Cortex of kidney (tissue), 1 donor: ENCODE measurements at places on chromosomes 3 and 15.

GRCh38 chr3:171480526-171480925 is 20.3 kb upstream of the TNIK start:
- DNase-seq = no peak

GRCh38 chr15:88196961-88197360 is 59.6 kb downstream of the NTRK3 start:
- DNase-seq = no peak

GRCh38 chr3:72520690-72521308 is 327.4 kb downstream of the SHQ1 start:
- DNase-seq = no peak

- no peak for DNase-seq
Measured at GRCh38 chr3:161409069-161409468, 37.8 kb upstream of the SPTSSB start.

DNA sequence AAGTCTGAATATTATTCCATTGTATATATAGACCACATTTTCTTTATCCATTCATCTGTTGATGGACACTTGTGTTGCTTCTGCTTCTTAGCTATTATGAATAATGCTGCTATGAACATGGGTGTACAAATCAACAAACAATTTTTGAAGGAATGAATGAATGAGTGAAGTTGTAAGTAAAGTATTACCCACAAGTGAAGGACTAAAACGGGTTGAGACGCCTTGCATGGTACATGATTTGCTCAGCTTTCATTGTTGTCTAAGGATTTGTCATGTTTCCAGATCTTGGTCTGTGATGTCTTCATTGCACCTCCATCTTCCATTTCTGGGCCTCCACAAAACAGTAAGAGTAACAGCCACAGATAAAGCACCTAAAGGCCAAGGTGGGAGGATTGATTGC is 20.5 kb downstream of the IFT122 start:
- no peak for DNase-seq

DNA sequence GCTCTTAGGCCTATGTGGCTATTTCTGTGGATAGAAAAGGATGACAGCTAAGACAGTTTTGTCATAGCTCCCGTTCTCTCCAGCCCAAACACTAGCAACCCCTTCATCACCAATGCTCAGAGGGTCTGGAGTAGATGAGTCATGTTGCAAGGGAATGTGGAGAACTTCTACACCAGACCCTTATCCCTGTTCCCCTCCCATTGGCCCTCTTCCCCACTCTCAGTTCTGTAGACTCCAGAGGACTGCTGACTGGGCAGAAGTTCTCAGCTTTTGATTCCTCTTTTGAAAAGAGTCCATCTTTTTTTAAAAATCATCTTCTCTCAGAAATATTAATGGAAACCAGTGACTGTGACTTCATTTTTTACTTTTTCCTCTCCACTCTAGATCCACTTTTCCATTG is 2.4 kb upstream of the MYZAP start:
- no peak for DNase-seq

- DNase-seq = no peak
Measured at GRCh38 chr3:8524656-8525399, 23.2 kb downstream of the LMCD1 start.

GRCh38 chr15:65085990-65086679 is 9.6 kb downstream of the KBTBD13 start:
- no peak for DNase-seq

GRCh38 chr3:188471723-188472122 is 317.8 kb downstream of the LPP start:
- no peak for DNase-seq

DNA sequence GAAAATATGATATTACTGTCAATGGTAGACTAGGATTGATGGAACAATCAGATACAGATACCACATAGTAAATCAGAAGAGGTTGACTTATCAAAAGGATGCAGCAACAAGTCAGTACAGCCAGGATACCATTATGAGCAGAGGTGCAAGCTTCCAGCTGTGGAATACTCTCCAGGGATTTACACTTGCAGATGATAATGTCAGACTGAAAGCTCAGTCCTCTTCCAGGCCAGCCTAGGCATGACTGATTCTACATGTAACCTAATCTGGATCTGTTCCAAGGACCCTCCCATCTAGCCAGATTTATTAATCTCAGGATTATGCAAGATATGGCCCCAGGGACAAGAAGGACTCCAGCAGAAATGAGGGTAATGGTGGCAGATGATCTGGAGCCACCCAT is 8.2 kb downstream of the FILIP1L start:
- no peak for DNase-seq

- no peak for DNase-seq
Measured at GRCh38 chr3:132623646-132624045, 26.6 kb downstream of the ACKR4 start.

DNA sequence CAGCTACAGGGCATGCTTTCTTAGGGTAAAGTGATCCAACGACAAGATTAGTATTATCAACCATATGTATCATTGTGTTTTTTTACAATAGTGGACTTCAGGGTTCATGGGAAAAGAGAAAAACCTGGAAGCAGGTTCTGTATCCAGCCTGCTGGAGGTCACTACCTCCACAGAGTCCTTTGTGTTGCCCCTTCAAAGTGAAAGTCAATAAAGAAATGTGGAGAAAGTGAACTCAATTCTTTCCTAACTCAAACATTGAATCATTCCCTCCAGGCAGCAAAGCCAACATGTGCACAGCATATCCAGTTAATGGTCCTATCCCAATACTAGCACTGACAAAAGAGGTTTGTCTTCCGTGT is 45.4 kb downstream of the FGF7 start:
- no peak for DNase-seq

DNA sequence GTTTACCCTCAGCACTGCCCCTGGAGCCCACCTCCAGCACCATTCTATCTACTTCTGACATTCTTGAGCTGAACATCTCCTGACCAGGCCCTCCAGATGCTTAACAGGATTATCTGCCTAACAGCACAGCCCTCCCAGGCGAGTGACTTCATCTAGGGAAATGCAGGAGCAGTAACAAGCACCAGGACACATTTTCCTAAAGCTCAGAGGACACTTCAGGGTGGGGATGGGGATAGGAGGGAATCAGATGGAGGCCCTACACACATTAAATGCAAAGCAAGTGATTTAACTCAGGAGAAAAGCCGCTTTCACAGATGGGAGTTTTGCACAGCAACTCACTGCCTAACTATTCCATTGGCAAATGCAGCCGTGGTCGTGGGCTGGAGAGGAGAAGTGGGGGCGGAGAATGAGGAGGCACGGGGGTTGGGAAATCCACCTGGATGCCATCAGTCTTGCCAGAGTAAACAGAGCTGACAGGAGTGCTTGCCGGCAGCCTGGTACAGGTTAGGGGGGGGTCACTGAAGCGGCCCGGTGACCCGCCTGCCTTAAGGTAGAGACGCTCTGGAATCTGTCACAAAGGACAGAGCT is 21.3 kb upstream of the BNC1 start:
- no peak for DNase-seq

- DNase-seq = no peak
Measured at GRCh38 chr3:83769791-83770663, 1188.8 kb upstream of the CADM2 start.

GRCh38 chr15:95825671-95826411 is 504.7 kb upstream of the NR2F2 start:
- no peak for DNase-seq

- DNase-seq = no peak
Measured at GRCh38 chr3:52930748-52931147, 33.4 kb upstream of the STIMATE start.

GRCh38 chr3:66338927-66339326 is 118.1 kb downstream of the SLC25A26 start:
- no peak for DNase-seq

DNA sequence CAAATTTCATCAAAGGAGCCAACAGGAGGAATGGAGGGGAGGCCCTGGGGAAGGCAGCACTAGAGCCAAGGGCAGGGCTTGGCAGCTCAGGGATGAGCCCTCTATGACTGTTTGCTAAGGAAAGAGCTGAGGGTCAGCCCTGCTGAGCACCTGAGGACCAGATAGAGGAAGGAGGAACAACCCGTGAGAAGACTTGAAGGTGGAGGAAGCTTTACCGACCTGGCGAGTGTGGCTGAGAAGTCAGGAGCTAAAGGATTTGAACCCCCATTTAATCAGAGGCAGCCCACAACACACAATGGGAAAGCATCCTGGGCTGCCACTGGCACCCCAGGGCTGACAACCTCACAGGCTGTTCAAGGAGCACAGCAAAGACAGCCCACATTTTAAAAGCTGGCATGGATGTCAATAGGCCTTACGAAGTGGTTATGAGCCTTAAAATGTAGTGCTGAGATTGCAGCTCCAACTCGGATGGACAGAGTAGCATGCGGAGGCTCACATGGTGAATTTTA is 20.7 kb upstream of the LRRC2 start:
- no peak for DNase-seq

DNA sequence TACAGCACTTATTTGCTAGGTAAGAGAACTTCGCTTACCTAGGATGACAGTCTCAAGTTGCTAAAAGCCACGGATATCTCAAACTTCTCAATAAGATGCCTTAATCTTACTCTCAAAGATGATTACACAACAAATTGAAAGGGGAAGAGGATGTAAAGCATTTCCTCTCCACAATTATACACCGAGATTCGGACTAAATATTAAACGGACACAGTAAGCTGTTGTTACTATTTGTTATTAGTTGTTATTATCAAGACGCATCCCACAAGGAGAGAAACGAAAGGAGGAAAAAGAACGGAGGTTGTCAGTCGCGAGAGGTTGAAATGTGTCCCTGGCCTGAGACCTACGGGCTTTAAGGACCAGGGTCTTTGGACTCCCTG is 660 bp downstream of the ZNF106 start:
- DNase-seq = no peak

DNA sequence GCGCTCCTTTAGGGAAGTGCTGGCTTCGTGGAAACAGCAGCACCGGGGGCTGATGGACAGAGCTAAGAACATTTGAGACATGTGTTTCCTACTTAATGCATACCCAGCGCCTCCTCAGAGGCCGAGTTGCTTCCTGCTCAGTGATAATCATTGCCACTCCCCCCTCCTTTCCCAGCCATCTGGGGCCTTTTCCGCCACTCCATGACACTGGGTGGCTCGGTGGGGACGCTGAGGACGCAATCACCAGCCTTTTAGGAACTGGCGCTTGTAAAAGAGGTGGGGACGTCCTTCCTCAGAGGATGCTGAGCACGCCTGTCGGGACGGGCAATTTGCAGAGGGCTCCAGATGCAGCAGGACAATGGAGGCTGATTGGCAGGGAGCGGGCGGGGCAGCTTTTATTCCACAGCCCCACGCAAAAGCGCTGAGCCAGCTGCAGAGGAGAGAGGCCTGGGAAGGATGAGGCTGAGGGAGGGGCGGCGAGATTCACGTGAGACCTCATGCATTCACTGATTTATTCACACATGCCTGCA is 22.2 kb upstream of the IQSEC1 start:
- no peak for DNase-seq

- no peak for DNase-seq
Measured at GRCh38 chr3:53671961-53672299, 174.3 kb downstream of the CHDH start.

DNA sequence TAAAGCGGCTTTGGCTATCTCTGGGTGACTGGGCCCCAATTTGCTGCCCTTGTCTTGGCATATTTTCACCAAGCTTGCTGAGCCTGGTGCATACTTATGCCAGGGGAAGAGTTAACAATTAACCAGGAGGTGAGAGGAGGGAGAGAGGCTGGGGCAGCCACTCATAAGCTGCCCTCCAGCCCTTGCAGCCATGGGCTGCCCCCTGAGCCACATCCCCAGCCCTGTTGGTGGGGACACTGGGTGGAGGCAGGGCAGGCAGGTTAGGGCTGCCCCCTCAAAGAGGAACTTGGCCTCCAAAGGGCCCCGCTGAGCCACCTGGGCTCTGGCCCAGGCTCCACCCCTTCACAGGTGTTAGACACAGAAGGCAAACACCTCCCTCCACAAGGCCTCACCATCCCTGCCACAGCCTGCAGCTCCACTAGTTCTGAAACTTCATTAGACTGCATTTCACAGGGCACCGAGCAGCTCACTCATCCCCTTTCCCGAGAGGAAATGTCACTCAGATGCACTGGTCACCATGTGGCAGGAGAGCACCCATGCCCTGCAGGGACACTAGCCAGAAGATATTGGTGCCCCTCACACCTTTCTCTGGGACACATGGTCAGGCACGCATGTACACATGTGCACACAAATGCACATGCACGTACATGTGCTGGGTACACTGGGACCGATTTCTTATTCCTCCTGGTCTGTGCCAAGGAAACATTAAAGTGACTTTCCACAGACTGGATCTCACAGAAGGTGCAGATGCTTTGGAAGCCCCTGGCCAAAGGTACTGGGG is 20.2 kb downstream of the AMOTL2 start:
- no peak for DNase-seq

GRCh38 chr15:96802611-96803255 is 472.2 kb downstream of the NR2F2 start:
- no peak for DNase-seq

GRCh38 chr15:70250208-70251201 is 152.8 kb upstream of the TLE3 start:
- DNase-seq = no peak

- DNase-seq = no peak
Measured at GRCh38 chr15:59444081-59444835, 6.3 kb downstream of the FAM81A start.

GRCh38 chr15:99123713-99124451 is 19.0 kb downstream of the SYNM start:
- no peak for DNase-seq

- no peak for DNase-seq
Measured at GRCh38 chr15:40955930-40956540, 2.8 kb downstream of the CHAC1 start.

GRCh38 chr3:46266598-46266997 is 24.3 kb downstream of the CCR3 start:
- DNase-seq = no peak

GRCh38 chr3:163018067-163018466 is 1521.5 kb downstream of the OTOL1 start:
- DNase-seq = no peak

DNA sequence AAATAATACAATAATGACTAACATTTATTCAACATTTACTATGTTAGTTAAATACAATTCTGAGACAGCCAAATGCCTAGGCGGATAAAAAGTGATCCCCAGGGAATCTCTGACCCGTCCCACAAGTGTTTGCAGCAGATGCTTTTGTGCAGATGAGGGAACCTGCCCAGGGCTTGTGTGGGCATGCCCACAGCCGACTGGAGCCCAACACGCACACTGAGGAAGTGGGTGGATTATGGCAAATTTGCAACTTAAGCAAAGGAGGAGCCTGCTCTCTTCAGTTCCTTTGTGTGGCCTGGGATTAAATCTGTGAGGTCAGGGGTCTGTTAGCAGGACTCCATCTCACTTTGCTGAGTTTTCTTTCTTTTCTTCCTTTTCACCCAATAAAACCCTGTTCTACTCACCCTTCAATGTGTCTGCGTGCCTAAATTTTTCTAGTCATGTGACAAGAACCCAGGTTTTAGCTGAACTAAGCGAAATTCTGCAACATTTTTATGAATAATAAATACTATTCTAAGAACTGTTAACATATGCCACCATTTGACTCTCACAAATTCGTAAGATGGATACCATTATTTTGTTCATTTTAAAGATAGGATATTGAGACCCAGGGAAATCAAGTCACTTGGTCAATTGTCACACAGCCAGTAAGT is 13.9 kb upstream of the RTP1 start:
- DNase-seq = no peak
